ENCODE measurements at places on chromosomes 6 and 20. TPM values are rescaled to one million over a fixed set of nuclear protein-coding genes. Genes with fewer than 3 reads are reported as not detected.

The SEMG1 gene
- total RNA-seq: not detected

GRCh38 chr6:81785377-81785776 lies 32.9 kb upstream of the TENT5A start:
- H3K4me3 ChIP-seq: no peak overlapping the region
- no peak overlapping the region for H3K27ac ChIP-seq
- no peak for DNase-seq
- H3K4me1 ChIP-seq: peaks cover 15% of the 10 kb centered on the region
- H3K27me3 ChIP-seq: no peaks in the 10 kb centered on the region

- no peak for DNase-seq
- H3K27me3 ChIP-seq: no peaks in the 10 kb centered on the region
- H3K27ac ChIP-seq: no peak overlapping the region
- peaks cover 2% of the 10 kb centered on the region for H3K36me3 ChIP-seq
- peaks cover 6% of the 10 kb centered on the region for H3K4me1 ChIP-seq
Measured at GRCh38 chr20:56995635-56996075, 270.8 kb downstream of the BMP7 start.

GRCh38 chr6:11774426-11774825 lies 4.2 kb downstream of the ADTRP start:
- H3K27me3 ChIP-seq: no peaks in the 10 kb centered on the region
- H3K36me3 ChIP-seq: no peaks in the 10 kb centered on the region
- no peak overlapping the region for H3K27ac ChIP-seq
- H3K4me1 ChIP-seq: peaks cover 35% of the 10 kb centered on the region
- H3K4me3 ChIP-seq: no peak overlapping the region

DNA sequence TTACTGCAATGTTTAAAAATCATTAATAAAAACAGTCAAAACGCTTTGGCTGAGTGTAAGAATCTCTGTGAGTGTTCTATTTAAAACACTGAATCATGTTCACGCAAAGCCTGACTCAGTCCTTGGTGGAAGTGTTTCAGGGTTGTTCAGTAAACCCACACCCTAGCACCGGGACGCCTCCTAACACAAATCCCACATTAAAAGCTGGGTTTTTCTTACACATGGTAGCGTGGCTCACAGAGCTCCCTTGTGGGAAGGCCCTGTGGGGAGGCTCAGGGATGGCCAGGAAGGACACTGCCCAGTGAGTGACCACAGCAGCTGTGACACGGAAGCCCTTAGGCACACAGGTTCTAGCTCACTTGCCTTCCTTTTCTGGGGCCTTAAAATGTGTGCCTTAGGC lies 80.2 kb downstream of the GMPR start:
- H3K27ac ChIP-seq: peak overlapping the region; percentile 94
- H3K4me3 ChIP-seq: no peak overlapping the region
- peaks cover 45% of the 10 kb centered on the region for H3K4me1 ChIP-seq
- peaks cover 7% of the 10 kb centered on the region for H3K36me3 ChIP-seq
- no peak for DNase-seq

DNA sequence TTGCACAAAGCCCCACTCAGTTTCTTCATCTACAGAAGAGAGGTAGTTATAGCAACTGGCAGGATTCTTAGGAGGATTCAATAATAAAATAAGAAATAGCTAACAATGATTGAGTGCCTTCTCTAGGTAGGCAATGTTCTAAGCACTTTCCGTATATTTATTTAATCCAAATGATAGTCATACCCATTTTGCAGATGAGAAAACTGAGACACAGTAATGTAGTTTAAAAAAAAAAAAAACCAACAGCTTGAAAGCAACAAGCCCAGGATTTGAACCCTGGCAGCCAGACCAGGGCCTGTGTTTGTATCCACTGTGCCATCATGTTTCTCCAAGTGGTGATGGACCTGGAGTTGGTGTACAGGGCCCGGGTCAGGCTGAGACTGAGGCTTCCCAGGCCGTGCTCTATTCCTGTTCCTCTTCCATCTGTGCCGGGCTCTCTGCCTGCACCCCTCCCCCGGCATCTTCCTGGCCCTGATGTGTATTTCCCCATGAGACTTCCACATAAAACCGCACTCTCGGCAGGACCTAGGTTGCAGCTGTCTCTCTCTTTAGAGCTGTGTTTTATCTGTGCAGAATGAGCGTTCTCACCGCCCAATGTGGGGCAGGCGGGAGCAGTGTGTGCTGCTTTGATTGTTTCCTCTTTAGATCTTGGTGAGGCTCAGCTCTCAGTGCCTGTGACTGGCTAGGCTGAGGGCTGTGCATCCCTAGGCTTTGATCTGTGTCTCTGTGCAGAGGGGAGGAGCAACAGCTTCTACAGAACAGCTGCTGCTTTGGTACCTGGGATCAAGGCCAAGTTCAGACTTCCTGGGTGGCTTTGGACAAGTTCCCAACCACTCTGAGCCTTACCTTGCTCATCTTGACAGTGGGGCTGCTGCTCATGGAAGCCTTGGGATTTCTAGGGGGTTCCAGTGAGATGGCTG lies 49.5 kb downstream of the TOX2 start:
- no peaks in the 10 kb centered on the region for H3K36me3 ChIP-seq
- no peak overlapping the region for H3K4me3 ChIP-seq
- no peak overlapping the region for H3K27ac ChIP-seq
- no peak for DNase-seq
- H3K4me1 ChIP-seq: no peaks in the 10 kb centered on the region

DNA sequence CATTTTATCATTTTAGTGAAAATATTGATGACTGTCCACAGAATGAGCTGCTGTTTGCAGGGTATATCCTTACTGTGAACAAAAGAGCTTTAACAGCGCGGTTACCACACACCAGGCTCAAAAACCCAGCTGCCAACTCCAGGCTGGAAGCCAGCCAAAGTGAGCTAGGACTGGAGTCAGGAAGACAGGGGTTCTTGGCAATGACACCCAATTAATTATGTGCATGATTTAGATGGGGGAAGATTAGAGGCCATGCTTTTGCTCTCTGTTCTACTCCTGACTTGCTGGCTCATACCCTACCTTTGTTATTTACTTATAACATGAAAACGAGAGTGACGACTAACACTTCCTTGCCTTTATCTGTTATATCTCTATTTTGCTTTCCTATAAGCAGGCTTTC lies 128.9 kb upstream of the SHLD1 start:
- no peaks in the 10 kb centered on the region for H3K4me1 ChIP-seq
- no peak overlapping the region for H3K27ac ChIP-seq
- H3K4me3 ChIP-seq: no peak overlapping the region
- DNase-seq: no peak
- no peaks in the 10 kb centered on the region for H3K36me3 ChIP-seq
- H3K27me3 ChIP-seq: no peaks in the 10 kb centered on the region

DNA sequence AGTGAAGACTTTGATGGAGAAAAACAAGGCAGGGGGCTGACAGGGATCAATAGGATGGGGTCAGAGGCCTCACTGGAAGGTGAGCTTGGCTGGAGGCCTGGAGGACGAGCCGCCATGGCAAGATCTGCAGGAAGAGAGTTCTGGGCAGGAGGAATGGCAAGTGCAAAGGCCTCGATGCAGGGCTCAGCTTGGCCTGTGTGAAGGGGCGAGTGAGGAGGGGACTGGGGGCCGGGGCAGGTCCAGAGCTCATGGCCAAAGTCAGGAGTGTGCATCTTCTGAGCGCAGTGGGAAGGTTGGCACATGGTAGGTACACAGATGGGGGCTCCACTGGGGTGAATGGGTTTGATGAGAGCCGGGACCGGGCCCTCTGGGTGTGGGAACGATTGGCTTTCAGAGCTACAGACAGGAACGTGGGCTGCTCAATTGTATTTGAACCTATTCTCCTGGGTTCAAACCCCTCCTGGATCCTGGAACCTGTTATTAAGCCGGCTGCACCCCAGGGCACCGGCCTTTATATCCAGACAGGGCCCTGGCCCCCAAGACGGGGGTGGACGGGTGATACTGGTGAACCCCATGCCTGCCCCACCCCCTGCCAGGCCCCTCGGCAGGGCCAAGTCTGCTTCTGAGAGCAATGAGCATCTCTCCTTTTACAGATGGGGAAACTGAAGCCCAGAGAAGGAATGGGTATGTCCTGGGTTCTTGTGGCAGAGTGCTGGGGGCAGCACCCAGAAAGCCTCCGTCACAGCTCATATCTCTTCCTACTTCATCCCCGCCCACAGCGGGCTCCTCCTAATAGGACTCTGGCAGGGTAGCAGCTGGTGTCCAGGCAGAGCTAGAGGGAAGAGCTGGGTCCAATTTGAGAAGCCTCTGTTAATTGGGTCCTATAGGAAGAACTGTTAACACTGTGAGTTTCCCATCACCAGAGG lies 106.1 kb downstream of the CEBPB start:
- H3K4me1 ChIP-seq: peaks cover 19% of the 10 kb centered on the region
- H3K4me3 ChIP-seq: no peak overlapping the region
- DNase-seq: no peak
- H3K27me3 ChIP-seq: peaks cover 3% of the 10 kb centered on the region
- no peaks in the 10 kb centered on the region for H3K36me3 ChIP-seq

DNA sequence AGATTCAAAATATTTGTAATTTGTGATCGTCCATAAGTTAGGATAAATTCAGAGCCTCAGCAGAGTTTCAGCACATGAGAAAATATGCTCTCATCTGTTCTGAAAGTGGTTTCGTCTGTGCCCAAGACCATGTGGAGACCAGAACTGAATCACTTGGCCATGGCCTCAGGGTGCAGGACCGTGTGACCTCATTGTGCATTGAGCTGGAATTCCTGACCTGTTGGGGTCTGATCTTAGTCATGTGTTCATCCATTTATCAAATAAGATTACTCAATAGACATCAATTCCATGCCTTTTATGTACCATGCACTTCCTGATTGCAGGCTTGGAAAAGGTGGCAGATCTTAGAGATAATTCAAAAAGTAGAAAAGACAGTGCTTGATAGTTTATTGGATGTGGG lies 680.5 kb downstream of the QKI start:
- no peak for DNase-seq
- no peak overlapping the region for H3K27ac ChIP-seq
- no peaks in the 10 kb centered on the region for H3K36me3 ChIP-seq
- H3K4me3 ChIP-seq: no peak overlapping the region

All from osteocyte (in vitro differentiated cells).